ENCODE measurements at places on chromosomes 6 and 20. TPM values are rescaled to one million over a fixed set of nuclear protein-coding genes. Genes with fewer than 3 reads are reported as not detected.

GRCh38 chr6:5866547-5867051 is 140.1 kb downstream of the NRN1 start:
- H3K27ac ChIP-seq: peak overlapping the region; percentile 17
- no peaks in the 10 kb centered on the region for H3K36me3 ChIP-seq
- peaks cover 7% of the 10 kb centered on the region for H3K4me1 ChIP-seq
- DNase-seq: no peak

COL21A1 gene
- total RNA-seq: 8.3 TPM

GRCh38 chr6:14721103-14721758 is 524.6 kb upstream of the JARID2 start:
- H3K36me3 ChIP-seq: no peaks in the 10 kb centered on the region
- DNase-seq: no peak
- no peaks in the 10 kb centered on the region for H3K27me3 ChIP-seq
- peaks cover 22% of the 10 kb centered on the region for H3K4me1 ChIP-seq
- no peak overlapping the region for H3K4me3 ChIP-seq
- no peak overlapping the region for H3K27ac ChIP-seq

GRCh38 chr20:61941721-61942405 is 123.8 kb downstream of the TAF4 start:
- H3K27ac ChIP-seq: no peak overlapping the region
- H3K36me3 ChIP-seq: no peaks in the 10 kb centered on the region
- H3K4me3 ChIP-seq: no peak overlapping the region
- H3K27me3 ChIP-seq: no peaks in the 10 kb centered on the region
- DNase-seq: no peak

GRCh38 chr6:138580040-138580439 is 80.7 kb upstream of the NHSL1 start:
- DNase-seq: no peak
- no peaks in the 10 kb centered on the region for H3K4me1 ChIP-seq
- H3K4me3 ChIP-seq: no peak overlapping the region
- no peaks in the 10 kb centered on the region for H3K36me3 ChIP-seq

DNA sequence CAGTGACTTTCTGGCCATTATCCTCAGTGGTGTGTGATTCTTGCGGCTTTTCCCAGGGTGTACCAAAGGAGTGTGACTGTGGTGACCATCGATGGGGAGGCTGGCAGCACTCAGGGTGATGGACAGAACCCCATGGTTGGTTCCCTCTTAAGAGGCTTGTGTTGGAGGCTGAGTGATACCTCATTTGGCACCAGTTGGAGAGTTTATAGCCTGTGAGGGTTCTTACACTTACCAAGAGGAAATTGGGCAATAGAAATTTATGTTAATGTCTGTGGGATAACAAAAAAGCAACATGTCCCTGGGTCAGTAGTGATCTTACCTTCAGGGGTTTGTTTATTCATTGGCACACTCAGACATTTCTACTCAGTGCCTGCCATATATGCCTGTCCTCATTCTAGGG is 37.2 kb downstream of the DAAM2 start:
- DNase-seq: no peak
- peak overlapping the region; percentile 97 for H3K27ac ChIP-seq
- H3K4me1 ChIP-seq: peaks cover 96% of the 10 kb centered on the region
- no peaks in the 10 kb centered on the region for H3K36me3 ChIP-seq
- no peak overlapping the region for H3K4me3 ChIP-seq

DNA sequence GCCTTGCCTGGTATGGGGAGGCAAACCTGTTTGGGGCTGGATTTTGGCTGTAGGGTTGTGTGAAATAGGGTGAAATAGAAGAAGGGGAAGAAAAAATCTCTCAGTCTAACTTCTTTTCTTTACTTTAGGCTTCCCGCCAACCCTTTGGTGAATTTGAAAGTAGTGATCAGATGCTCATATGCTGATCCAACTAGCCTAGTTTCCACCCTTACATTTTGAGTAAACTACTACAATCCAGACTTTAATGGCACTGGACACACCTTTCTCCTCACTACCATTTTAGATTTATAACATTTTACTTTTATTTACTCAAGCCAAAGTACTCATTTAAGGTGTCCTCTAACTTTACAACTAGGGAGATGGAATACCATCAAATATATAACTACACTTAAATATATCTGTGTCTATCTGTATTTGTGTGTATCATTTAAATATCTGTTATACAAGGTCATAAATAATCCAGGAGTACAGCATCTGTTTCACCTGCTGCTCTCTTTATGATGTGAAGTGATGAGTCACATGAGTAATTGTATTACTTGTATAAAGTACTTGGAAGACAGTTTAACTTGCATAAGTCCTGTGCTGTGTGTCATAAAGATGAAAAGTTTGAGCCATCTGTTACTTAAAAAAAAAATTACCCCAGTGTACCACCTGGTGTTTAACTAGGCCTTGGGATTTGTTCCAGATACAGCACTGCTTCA is 172.1 kb downstream of the CDKAL1 start:
- H3K27me3 ChIP-seq: no peaks in the 10 kb centered on the region
- H3K27ac ChIP-seq: no peak overlapping the region
- H3K4me3 ChIP-seq: no peak overlapping the region
- no peak for DNase-seq
- H3K4me1 ChIP-seq: no peaks in the 10 kb centered on the region

DNA sequence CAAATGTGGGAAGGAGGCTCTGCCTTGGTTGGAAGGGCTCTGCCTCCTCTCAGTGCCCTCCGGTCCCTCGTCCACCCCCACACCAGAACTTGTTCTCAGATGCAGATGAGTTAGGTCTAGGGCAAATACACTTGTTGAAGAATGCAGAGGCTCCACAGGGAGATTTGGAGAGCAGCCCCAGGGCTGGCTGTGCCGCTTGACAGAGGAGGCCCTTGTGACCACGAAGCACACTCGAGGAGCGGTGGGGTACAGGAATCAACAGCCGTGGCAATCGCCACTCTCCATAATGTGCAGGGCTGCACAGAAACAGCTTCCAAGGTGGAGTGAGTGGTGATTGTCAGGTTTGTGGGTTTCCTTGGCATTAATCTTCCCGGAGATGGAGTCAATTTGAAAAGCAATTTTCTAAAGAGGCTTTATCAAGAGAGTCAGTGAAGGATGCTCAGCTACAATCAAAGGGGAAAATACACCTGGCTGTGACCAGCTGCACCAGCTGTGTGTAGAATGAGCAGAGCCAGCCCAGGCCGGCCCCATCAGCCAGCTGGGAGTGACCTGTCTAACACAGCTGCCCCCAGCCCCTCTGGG is 59.5 kb downstream of the BFSP1 start:
- no peak overlapping the region for H3K4me3 ChIP-seq
- no peak overlapping the region for H3K27ac ChIP-seq
- no peaks in the 10 kb centered on the region for H3K4me1 ChIP-seq
- no peaks in the 10 kb centered on the region for H3K36me3 ChIP-seq
- DNase-seq: peak; percentile 72

- peak overlapping the region; percentile 55 for H3K27ac ChIP-seq
- H3K4me1 ChIP-seq: peaks cover 22% of the 10 kb centered on the region
- no peak overlapping the region for H3K4me3 ChIP-seq
- peak; percentile 86 for DNase-seq
- no peaks in the 10 kb centered on the region for H3K27me3 ChIP-seq
These were observed 38.3 kb downstream of the ARHGAP18 start for GRCh38 chr6:129671442-129672340.

CST2 gene
- total RNA-seq: 0.45 TPM

DNA sequence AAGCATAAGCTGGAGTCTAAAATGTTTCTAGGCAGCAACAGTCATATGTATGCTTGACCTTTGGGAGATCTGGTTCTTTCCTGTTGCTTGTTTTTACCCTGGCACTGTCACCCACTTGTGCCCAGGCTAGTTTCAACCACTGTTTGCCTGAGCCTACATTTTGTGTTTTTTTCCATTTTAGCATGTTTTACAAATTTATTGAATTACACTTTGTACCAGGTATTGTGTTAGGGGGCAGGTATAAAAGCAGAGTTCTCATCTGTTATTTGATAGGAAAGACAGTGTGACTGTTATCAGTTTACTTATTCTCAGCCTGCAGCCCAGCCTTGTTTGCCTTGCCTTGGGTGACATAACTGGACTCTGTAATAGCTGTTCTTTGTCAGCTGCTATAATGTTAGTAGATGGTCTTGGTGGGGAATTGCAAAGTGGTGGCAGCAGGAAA is 147.0 kb downstream of the CDKAL1 start:
- no peaks in the 10 kb centered on the region for H3K36me3 ChIP-seq
- no peak overlapping the region for H3K27ac ChIP-seq
- DNase-seq: no peak
- no peaks in the 10 kb centered on the region for H3K27me3 ChIP-seq
- peaks cover 12% of the 10 kb centered on the region for H3K4me1 ChIP-seq

Data from esophagus muscularis mucosa (tissue), 4 donors.